NCI-H1417 treated with DMSO at 0.1 percent for 48 hours (cell line): ENCODE measurements at places on chromosomes 16 and 17.

DNA sequence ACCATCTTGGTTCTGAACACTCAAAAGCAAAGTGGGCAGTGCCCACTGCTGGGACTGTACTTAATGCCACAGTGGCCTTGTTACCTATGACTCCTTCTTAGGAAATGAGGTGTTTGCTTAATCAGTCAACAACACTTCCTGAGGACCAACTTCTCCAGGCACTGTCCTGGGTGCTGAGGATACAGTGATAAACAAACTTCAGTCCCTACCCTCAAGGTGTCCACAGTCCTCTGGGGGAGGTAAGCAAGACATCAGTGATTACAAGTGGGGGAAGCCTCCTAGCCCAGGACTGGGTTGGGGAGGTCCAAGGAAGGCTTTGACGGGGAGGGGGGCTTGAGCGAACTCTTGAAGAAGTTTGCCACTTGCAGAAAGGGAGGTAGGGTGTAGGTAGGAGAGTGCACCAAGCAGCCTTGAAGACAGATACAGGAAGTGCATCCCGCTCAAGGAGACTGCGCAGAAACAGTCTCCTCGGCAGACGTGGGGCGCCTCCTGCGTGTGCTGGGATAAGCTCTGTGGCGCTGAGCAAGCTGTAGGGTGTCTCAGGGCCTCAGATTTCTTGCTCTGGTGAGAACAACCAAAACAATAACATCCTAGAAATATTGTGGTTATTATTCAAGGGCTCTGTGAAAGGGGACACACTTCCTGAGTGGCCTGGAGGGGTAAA is 2.6 kb upstream of the ABCC3 start:
- no peak for DNase-seq

- DNase-seq: no peak
These were observed 37.9 kb downstream of the UBN1 start for GRCh38 chr16:4884972-4885874.

DNA sequence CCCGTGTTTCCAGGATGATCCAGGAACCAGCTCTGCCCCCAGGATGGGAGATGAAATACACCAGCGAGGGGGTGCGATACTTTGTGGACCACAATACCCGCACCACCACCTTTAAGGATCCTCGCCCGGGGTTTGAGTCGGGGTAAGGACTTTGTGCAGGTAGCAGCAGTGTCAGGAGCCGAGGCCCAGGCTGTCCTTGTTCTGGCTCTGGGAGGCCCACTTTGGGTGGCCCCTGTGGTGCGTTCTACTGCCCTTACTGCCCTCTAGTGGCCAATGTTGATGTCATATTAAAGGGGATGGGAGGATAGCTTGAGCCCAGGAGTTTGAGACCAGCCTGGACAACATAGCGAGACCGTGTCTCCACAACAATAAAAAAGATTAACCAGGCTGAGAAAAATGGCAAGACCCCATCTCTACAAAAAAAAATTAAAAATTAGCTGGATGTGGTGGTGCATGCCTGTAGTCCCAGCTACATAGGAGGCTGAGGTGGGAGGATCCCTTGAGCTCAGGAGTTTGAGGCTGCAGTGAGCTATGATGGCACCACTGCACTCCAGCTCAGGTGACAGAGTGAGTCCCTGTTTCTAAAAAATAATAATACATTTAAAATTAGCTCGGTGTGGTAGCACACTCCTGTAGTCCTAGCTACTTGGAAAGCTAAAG is 20.9 kb upstream of the CLEC18A start:
- no peak for DNase-seq

- no peak for DNase-seq
These were observed 21.6 kb upstream of the CLEC18C start for GRCh38 chr16:70151941-70152509.

DNA sequence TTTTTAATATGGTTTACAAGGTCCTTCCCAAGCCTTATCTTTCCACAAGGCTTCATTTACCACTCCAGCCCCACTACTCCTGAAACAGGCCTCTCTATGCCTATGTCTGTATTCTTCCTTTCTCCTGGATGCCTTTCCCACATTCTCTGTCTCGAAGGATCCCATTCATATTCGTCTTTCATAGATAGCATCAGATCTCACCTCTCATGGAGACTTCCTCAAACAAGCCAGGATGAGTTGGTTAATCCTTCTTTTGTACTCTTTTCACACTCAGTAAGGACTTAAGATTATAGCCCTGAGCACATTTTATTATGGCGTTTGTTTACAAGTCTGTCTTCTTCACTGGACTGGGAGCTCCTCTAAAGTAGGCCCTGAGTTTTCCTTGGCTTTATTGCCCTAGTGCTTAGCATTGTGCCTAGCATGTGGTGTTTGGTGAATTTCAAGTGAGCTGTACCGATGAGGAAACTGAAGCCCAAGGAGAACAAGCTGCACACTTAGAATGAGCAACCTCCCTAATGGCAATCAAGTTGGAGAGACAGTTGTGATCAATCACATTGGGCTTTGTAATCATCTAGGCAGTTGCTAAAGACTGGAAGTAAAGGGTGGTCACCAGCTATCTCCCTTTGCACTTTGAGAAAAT is 10.0 kb upstream of the TBX4 start:
- no peak for DNase-seq

DNA sequence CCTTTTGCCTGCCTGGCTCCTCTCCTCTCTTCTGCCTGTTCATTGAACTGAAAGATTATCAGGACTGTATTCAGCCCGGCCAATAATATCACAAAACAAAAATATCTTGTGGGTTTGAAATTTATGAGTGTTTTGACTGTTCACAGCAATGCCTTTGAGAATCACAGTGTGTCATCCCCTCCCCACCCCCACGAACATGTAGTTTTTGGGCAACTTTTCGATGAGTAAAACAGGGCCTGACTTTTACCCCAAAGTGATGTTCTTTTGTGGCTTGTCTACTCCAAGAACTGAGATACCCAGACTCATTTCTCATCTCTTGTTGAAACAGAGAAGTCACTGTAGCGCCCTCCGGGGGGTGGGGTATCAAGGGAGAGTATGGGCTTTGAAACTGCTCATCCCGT is 675.7 kb downstream of the WWOX start:
- no peak for DNase-seq

DNA sequence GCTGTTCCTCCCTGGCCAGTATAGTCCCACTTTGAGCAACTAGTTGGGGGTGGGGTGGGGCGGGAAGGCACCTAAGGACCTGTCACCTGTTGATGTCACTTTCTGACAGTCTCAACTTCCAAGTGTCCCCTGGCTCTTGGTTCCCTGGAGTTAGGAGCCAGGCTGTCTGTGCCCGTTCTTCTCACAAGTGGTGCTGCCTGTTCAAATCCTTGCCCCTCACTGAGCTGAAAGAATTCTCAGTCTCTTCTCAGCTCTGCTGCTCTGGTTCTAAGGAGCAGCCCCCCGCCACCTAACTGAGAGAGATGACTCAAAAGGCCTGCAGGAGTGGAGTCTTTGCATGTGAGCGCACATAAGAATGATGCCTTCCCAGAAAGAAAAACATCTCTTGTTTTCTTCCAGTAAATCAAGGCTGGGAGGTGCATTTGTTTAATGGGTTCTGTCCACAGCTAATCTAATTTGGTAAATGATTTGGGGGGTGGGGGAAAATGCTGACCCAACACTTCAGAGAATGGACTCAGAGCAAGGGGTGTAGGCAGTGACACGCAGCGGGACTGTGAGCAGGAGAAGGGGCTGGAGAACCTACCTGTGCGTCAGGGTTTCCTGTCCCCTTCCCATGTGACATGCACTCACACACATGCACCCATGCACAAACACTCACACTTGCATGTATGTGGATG is 78.2 kb upstream of the NLRP1 start:
- no peak for DNase-seq

GRCh38 chr16:54268340-54268739 is 18.2 kb downstream of the IRX3 start:
- DNase-seq: no peak

- DNase-seq: no peak
These were observed 24.7 kb upstream of the TMC7 start for GRCh38 chr16:18959031-18959505.
